Foreskin keratinocyte (primary cell): ENCODE measurements at places on chromosomes 11 and 22. TPM values are rescaled to one million over a fixed set of nuclear protein-coding genes. Genes with fewer than 3 reads are reported as not detected.

OR6A2 gene
- not detected in 2 replicates for polyA plus RNA-seq

FOLR3 gene
- polyA plus RNA-seq, result 17.1 and 18.4 TPM in 2 replicates

GRCh38 chr22:32034275-32034674, 8.8 kb upstream of the SLC5A1 start:
- DNase-seq, result no peak

GRCh38 chr11:118908264-118908663, 17.5 kb downstream of the BCL9L start:
- DNase-seq, result no peak

GRCh38 chr11:2989551-2989950, 2.6 kb downstream of the NAP1L4 start:
- DNase-seq, result no peak

- DNase-seq, result no peak
Observed at GRCh38 chr22:32916025-32916424, 114.5 kb downstream of the TIMP3 start.

GRCh38 chr22:49099496-49100124, 728.1 kb downstream of the BRD1 start:
- no peak for DNase-seq

DNA sequence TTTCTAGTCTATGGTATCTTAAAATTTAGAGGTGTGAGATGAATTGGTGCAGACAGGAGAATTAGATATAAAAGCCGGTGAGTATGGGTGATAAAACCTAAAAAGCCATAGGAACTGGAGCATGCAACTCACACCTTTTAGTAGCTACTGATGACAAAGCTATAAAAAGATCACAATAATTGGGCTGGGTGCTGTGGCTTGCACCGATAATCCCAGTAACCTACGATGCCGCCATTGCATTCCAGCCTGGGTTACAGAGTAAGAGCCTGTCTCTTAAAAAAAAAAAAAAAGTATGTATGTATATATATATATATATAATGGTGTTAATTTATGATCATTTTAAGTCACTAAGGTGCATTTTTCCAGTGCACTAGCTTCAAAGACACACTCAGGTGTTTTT, 17.2 kb downstream of the WEE1 start:
- DNase-seq, result no peak
